ENCODE measurements at places on chromosomes 4 and X.

DNA sequence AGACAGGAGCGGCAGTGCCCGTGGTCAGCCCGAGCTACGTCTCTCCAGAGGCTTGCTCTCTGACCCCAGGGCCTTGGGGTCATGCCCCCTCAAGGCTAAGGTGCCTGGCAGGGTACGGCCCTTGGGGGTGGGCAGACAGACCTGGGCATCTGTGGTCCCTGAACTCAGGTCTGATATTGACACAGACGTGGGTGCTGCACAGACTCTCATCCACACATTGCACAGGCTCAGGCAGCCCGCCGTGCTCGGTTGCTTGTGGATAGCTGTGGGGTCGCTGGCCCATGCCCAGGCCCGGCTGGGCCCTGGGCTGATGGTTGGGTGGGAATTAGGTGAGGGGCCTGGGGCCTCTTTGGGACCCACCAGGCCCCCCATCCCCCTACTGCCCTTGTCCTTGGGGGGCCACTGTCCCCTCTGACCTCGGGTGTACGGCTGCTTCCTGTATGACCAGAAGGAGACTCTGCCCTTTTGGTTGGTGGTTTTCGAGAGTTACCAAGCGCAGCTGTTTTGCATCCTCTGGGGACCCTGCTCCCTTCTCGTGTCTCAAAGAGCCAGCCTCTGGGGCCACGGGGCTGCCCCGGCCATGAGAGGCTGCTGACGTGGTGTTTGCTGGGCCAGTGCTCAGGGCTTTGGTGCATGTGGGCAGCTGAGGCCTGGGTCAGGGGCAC lies 10.1 kb downstream of the FGFRL1 start:
- no peak for DNase-seq

DNA sequence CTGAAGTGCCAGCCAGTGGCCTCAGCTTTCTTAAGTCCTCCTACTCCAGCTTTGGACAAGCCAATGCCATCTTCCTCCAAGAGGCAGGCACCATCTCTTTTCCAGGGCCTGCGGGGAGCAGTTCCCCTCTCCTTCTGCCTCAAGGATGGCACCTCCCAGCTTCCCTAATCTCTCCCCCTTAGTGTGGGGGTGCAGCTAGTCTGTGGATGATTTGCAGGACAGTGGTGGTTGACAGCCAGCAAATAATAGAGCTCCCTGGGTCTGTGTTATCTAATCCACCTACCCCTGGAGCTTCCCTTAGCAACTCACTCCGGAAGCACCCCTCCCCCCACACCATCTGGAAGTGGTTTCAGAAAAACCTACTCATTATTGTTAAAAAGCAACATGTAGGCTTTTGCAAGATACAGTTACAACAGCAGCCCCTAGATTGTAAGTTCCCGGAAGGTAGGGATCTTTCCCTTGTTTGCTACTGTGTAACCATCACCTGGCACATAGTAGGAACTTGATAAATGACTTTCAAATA lies 247.1 kb downstream of the BCOR start:
- DNase-seq, result no peak

DNA sequence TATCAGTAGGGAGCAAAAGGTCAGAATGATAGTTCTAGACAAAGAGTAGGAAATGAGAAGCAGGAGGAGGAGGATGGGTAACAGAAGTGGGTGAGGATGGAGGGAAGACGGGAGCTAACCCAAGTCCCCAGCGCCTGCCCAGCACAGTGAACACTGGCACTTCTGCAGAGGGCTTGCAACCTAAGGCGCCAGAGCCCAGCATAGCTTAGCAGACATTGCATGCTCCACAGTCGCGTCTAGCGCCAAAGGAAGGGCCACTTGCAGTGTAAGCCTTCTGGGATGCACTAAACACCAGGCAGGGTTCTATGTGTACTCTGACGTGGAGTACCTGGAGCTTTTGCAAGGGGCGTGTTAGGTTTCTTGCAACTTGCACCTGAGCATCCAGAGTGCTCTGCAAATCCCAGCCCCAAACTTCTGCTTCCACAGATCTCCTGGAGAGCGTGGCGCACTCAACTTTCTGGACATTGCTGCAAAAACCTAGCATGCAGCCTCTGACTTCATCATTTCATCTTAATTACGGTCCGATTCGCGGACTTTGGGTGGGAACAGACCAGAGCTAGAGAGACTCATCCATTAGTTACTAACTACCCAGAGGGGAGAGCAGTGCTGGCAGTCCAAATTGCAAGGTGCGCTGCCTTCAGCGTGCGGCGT lies 46.5 kb upstream of the NKAP start:
- DNase-seq, result no peak

DNA sequence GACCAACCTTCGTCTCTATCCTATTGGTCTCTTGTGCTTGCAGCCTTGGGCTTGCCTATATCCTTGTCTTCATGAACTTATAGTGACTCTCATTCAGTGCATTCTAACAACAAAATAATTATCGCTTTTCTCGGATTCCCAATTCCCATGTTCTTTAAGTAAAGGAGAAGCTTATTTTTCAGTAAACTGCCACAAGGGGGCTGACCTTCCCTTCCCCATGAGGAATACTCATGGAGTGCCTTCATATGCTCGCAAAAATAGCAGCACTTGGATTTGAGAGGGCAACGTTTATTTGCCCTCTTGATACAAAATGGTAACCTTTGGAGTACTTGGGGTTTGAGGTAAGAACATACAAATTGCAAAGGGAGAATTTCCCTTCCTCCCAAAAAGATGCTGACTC lies 183.2 kb upstream of the TENT5D start:
- no peak for DNase-seq

GRCh38 chr4:74118600-74119338 lies 19.8 kb upstream of the CXCL2 start:
- no peak for DNase-seq

DNA sequence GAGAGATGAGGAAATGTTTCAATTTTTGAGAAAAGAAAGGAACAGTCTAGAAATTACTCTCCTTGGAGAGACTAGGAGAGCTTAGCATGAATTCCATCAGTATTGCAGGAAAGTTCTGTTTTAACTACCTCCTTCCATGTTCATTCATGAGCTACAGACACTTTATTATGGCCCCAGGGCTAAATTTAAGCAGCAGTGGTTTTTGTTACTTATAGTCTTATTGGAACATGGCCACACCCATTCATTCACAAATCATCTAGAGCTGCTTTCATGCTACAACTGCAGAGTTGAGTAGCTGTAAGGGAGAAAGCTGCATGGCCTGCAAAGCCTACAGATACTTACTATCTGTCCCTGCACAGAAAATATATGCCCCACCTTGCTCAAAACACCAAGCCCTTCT lies 81.7 kb downstream of the SHISA3 start:
- DNase-seq, result no peak

DNA sequence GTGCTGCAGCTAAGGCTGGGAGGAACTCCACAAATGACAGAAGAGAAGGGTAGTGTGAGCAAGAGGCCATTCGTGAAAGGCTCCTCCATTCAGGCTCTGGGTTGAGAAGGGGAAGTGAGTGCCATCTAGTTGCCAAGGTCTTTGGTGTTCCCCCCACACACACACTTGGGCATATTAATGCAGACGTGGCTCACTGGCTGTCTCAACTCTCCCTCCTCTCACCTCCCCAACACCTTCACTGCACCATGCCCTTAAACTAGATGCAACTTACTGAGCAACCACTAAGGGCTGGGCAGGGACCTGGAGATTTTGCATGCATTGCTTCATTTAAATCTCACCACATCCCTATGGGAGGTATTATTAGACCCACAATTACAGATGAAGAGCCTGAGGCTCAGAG lies 8.7 kb downstream of the CLRN2 start:
- no peak for DNase-seq

DNA sequence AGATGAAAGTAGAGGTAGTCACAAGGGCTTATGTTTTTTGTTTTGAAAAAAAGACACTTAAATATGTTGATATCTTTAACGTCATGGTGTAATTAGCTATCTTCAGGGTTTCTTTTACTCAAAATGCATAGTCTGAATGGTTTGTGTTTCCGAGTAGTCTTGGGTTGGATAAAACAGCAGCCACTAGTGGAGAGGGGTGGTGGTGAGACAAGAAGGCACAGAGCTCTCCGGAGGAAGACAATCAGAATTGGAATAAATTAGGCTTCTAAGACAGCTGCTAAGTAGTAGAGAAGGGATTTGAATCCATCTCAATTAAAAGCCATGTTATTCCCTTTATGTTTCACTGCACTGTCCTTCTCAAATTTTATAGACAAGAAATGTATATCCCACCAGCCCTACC lies 240.4 kb upstream of the VEGFC start:
- DNase-seq, result no peak

DNA sequence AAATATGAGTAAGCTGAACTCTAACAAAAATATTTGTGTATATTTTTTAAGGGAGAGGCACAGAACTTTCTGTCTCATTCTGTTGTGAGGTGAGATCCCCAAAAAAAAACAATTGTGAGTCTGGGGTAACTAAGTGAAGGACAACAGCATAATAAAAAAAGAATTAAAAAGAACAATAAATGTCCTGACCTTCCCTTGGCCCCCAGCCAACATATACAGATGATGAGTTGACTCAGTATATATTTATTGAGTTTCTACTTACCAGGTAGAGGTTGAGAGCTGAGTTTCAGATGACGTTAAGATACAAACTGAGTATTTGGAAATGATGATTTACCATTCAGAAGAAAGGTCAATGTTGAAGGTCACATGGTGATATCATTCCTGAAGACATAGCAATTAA lies 239.5 kb downstream of the KCNIP4 start:
- no peak for DNase-seq

Measured in stimulated activated CD4-positive, alpha-beta T cell treated with anti-CD3 and anti-CD28 coated beads, TNF-alpha, amount 100 ng/mL, for 4 hours (primary cell).